G401 (cell line): ENCODE measurements at places on chromosomes 2 and 18. TPM values are rescaled to one million over a fixed set of nuclear protein-coding genes. Genes with fewer than 3 reads are reported as not detected.

DNA sequence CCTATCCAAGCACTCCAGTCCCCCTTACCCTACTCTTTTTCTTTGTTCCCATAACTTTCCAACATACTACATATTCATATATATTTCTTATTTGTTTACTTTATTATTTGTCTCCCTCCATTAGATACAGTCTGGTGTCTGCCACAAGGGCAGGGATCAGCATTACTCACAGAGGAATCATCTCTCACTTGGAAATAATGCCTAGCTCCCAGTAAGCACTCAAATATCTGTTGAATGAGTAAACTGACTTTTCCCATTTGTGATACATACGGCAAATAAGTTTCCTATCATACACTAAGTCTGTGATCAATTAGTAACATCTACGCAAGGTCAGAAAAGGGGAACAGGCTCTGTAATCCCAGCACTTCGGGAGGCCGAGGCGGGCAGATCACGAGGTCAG, 18.7 kb downstream of the C1D start:
- DNase-seq, result no peak

GRCh38 chr2:96485751-96486651, 19.2 kb downstream of the NEURL3 start:
- peak; percentile 85 for DNase-seq

The SLC20A1 gene
- 81.9 and 125 TPM in 2 replicates for total RNA-seq

DNA sequence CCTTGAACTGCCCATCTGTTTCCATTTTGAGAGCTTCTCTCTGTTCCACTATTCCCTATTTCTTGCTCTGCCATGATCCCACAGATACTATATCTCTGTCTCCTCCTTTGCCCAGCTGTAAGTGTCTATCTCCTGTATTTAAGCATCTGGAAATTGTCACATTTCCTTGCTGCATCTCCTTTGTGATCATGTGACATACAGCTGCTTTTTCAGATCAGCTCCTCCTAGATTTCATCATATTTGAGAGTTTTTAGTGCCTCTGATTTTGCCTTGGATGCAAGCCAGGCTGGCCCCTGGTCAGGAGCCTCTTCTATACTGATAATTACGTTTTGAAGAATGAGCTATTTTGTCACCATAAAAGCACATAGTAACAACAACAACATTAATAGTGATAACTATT, 131.7 kb upstream of the TNP1 start:
- no peak for DNase-seq

The GPR45 gene
- total RNA-seq, result not detected in 2 replicates

The ABCG8 gene
- not detected in 2 replicates for total RNA-seq

DNA sequence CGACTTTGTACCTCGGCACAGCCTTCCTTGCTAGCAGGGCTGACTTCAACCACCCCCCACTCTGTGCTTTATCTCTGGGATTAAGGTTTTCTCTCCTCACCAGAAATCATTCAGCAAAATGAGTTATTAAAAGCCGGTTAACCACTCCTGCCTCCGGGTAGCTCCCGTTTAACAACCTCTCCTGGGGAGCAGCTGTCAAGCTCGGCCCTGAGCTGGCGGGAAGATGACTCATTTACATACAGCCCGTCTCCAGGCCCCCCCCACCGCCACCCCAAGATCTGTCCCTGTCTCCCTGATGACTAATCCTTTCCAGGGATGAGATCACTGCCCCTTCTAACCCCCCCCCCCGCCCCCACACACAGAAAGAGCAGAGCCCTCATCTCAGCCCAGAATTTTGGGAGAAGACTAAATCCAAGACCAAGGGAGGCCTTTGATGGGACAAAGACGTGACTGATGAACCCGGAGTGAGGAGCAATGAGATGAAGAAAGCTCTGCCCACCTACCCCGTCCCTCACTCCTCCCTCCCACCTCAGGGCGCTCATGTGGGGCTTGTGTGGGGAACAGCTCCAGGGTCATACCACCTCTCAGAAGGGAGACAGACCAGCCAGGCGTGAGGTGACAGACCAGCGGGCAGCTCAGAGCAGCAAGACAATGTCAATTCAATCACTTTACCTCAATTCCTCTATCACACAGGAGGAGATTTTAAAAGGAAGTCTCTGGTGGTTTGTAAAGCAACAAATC, 131.4 kb downstream of the MSH2 start:
- DNase-seq, result peak; percentile 52

The NXPH2 gene
- not detected in 2 replicates for total RNA-seq

DNA sequence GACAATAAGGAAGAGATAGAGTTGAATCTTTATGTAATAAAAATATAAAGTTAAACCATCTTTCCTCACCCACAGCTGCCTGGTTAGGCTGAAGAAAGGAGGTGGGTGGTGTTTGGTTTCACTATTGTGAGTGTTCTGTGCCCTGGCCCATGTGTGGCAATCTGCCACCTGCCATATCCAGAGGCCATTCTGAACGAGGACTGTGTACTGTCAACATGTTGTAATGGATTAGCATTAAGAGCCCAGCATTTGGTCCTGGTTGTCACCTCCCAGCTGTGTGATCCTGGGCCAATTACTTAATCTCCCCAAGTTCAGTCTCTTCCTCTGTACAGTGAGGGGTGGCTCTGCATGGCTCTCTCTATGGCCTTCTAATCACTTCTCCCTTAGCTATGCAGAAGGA, 118.2 kb upstream of the SEC11C start:
- no peak for DNase-seq

The HOXD11 gene
- not detected in 2 replicates for total RNA-seq

GRCh38 chr2:2689306-2689705, 358.2 kb upstream of the MYT1L start:
- no peak for DNase-seq

- DNase-seq, result no peak
These were observed 21.3 kb downstream of the SLC66A2 start for GRCh38 chr18:79930020-79930642.

The SLC4A5 gene
- not detected in 2 replicates for total RNA-seq

The LIMS4 gene
- not detected in 2 replicates for total RNA-seq

The CDH19 gene
- total RNA-seq, result not detected in 2 replicates

The ABCG5 gene
- not detected in 2 replicates for total RNA-seq

The KLHL30 gene
- total RNA-seq, result 0.07 TPM in 1 of 2 replicates, not detected in the other

GRCh38 chr2:85001595-85001994, 30.6 kb downstream of the KCMF1 start:
- DNase-seq, result no peak

DNA sequence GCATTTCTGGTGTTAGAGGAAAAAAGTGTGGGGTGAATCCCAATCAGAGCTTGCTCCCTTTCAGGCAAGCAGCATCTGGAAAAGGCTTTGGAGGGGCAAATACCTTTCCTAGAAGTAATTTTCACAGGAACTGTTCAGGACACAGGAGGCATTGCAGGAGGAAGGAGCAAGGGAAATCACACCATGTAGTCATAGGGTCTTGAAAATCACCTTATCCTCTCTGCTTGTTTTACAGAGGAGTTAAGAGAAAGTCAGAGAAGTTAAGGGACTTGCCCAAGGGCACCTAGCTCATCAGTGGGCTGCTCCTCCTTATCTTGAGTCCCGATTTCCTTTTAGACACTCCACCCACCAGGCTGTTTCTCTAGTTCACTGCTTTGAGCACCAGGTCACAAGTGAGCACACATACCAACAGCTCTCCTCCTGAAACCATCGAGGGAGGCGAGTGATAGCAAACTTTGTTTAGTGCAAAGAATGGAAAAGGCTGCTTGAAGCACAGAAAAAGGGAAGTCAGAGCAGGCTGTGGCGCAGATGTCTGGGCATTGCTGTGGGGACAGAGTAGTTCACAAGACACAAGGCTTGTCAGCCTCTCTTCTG, 89.2 kb upstream of the CXCR4 start:
- no peak for DNase-seq

DNA sequence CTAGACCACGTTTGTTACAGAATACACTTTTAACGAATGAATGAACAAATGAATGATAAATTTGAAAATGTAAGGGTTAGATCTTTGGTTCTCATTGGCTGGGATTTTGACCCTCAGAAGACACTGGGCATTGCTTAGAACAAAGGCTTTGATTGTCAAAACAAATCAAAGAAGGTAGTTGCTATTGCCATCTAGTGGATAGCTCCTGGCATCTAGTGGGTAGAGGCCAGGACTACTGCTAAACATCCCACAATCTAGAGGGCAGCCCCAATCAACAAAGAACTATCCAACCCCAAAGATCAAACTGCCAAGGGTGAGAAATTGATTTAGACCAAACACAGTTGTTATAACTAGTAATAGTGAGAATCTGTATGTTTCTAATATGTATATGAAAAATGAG, 552.3 kb downstream of the KCNJ3 start:
- peak; percentile 68 for DNase-seq

The ALK gene
- not detected in 2 replicates for total RNA-seq

GRCh38 chr2:189082376-189082975, 97.1 kb downstream of the COL5A2 start:
- no peak for DNase-seq

The G6PC2 gene
- not detected in 2 replicates for total RNA-seq

- no peak for DNase-seq
These were observed 76.9 kb downstream of the DIS3L2 start for GRCh38 chr2:232038251-232038880.

DNA sequence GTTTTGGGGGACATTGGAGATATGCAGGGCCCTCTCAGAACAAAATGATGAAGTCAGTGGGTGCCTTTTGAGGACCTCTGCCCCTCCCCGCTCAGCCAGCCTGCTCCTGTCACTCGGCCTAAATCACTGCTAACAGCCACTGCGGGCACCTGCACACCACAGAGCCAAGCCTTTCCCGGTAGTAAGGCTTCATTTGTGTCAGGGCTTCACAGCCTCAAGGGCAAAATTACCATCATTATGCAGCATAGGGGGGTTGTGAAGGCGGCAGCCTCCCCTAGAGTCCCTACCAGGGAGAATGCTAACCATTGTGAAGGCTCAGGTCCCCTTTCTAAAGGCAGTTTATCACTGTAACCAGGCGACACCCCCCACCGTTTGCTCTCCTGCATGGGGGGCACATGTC, 519.8 kb upstream of the MYT1L start:
- no peak for DNase-seq

The RNF125 gene
- 2.4 and 2.8 TPM in 2 replicates for total RNA-seq

GRCh38 chr18:57784034-57784800, 18.9 kb downstream of the ATP8B1 start:
- DNase-seq, result no peak

- no peak for DNase-seq
These were observed 201.7 kb upstream of the RBBP8 start for GRCh38 chr18:22731398-22731797.

GRCh38 chr2:13230221-13230620, 513.5 kb downstream of the TRIB2 start:
- DNase-seq, result no peak

- DNase-seq, result no peak
These were observed 102.3 kb downstream of the SGPP2 start for GRCh38 chr2:222526480-222527277.

- DNase-seq, result no peak
These were observed 103.3 kb downstream of the MYCN start for GRCh38 chr2:16043627-16044026.

The LOXHD1 gene
- total RNA-seq, result not detected in 2 replicates
